SJSA1 (cell line): ENCODE measurements at places on chromosomes 3 and 15. TPM values are rescaled to one million over a fixed set of nuclear protein-coding genes. Genes with fewer than 3 reads are reported as not detected.

The GOLGA6L2 gene
- not detected in 2 replicates for total RNA-seq

The HESX1 gene
- 0.11 TPM in 1 of 2 replicates, not detected in the other for total RNA-seq

The KBTBD13 gene
- total RNA-seq, result not detected in 2 replicates

The XYLB gene
- total RNA-seq, result 0.66 and 3.0 TPM in 2 replicates

The AMOTL2 gene
- total RNA-seq, result 86.3 and 142 TPM in 2 replicates

The DENND6A gene
- total RNA-seq, result 18.6 and 36.6 TPM in 2 replicates

The GP5 gene
- total RNA-seq, result not detected in 2 replicates

The CCDC54 gene
- total RNA-seq, result not detected in 2 replicates

The LRRC2 gene
- total RNA-seq, result 0.61 and 2.8 TPM in 2 replicates

The MUSTN1 gene
- not detected in 2 replicates for total RNA-seq

The ITGA11 gene
- 0.34 and 2.0 TPM in 2 replicates for total RNA-seq

The SLC12A1 gene
- total RNA-seq, result not detected in 2 replicates

The P2RY1 gene
- under 0.01 and 0.06 TPM in 2 replicates for total RNA-seq

The GALNT15 gene
- total RNA-seq, result 1.3 and 2.1 TPM in 2 replicates

The CRABP1 gene
- not detected in 2 replicates for total RNA-seq

The RLBP1 gene
- 0.16 TPM in 1 of 2 replicates, not detected in the other for total RNA-seq

The SH2D7 gene
- total RNA-seq, result not detected in 2 replicates

The TMEM212 gene
- not detected in 2 replicates for total RNA-seq

The CHST2 gene
- 6.4 and 9.2 TPM in 2 replicates for total RNA-seq

The MESP2 gene
- total RNA-seq, result not detected in 2 replicates

The CHRNA5 gene
- 4.1 and 4.6 TPM in 2 replicates for total RNA-seq

The CCR8 gene
- total RNA-seq, result not detected in 2 replicates

The RAB6B gene
- 0.06 and 0.18 TPM in 2 replicates for total RNA-seq

The HEG1 gene
- total RNA-seq, result 21.6 and 24.0 TPM in 2 replicates
